Panc1 (cell line): ENCODE measurements at places on chromosomes 5 and 9.

- no peak for DNase-seq
Measured at GRCh38 chr9:87542141-87542540, 44.5 kb downstream of the DAPK1 start.

GRCh38 chr9:33881635-33882034 lies 64.7 kb downstream of the UBE2R2 start:
- no peak for DNase-seq

- no peak for DNase-seq
Measured at GRCh38 chr9:133256686-133257091, 18.3 kb downstream of the ABO start.

DNA sequence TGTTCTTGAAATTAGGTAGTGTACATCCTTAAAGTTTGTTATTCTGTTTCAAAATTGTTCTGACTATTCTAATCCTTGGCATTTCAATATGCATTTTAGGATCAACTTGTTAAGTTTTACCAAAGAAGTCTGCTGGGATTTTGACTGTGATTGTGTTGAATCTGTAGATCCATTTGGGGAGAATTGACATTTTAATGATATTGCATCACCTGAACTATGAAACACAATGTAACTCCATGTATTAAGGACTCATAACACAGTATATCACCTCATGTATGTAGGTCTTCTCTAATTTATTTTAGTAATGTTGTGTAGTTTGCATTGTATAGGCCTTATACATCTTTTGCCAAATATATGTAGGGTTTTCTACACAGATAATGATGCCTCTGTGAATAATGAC lies 77.8 kb downstream of the RALGPS1 start:
- DNase-seq: no peak

DNA sequence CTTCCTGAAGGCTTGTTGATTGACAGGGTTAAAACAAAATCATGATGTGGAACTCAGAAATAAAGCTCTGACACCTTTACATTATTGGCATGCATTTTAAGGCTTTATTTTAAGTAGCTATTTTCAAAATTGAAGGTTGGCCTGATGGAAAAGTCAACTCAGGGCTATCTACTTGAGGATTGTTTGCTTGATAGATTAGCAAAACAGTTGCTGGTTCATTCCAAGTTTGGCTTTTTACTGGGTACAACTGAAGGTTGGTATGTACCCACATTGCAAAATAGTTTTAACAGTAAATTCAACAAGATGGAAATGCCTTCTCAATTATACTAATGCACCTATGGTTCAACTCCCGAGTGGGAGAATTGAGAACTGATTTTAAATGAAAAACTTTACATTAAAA lies 161.8 kb upstream of the ELL2 start:
- DNase-seq: no peak

DNA sequence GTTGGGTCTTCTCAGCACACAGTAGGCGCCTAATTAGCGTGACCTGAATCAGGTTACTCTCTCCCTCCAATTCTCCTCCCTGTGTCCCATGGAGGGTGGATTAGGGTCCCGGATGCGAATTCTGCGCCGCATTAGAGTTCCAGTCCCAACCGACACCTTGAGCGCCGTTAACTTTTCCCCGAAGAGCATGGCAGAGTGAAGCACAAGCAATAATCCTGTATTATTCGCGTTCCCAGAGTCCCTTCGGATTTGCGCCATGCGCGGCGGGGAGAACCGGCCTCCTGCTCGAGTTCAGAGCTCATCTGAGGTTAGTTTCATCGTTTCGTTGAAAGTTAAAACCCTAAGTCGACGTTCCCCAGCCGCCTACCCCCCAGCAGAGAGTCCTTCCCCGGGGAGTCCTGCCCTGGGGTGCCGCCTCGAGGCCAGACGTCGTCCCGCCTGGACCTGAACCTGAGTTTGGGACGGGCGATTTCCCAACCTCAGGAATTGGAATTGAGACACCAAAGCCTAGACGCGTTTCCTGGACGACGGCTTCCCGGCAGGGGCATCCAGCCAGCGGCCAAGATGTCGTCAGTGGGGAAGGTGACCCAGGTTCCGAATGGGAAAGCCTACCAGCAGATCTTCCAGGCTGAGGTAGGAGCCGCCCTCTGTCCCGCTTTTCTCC lies at the start of gene CCDC180:
CCDC180 (plus strand) TSS at position 160 of the 664 bp plus-strand sequence; CDS start at position 565, 405 bp downstream.
- no peak for DNase-seq

- no peak for DNase-seq
Measured at GRCh38 chr9:99866398-99866797, 40.1 kb upstream of the STX17 start.

GRCh38 chr9:117903453-117903852 lies 199.2 kb downstream of the TLR4 start:
- DNase-seq: no peak
